ENCODE measurements at places on chromosomes 6 and 20.

- peak; percentile 12 for DNase-seq
Measured at GRCh38 chr20:20360464-20360863, 7.4 kb upstream of the INSM1 start.

DNA sequence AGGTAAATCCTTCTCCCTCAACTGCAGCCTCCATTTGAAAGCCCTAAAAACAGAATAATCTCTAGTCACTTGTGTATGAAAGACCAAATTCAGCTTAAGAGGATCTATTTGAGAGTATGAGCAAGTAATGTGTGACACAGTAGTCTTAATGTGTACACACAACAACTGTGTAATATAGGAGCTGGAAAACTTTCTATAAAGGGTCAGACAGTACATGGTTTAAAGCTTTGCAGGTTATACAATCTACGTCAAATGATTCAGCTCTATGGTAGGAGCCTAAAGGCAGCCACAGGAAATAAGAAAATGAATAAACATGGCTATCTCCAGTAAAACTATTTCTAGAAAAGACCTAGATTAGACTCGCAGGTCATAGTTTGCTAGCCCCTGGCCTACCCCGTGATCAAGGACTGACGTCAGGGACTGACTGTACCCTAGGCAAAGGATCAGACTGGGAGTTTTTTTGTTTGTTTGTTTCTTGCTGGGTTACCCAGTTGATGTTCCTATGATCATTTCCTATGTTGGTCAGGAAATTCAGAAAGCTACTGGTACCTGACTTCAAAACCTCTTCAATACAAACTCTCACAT, 39.7 kb downstream of the BTBD9 start:
- DNase-seq = no peak

DNA sequence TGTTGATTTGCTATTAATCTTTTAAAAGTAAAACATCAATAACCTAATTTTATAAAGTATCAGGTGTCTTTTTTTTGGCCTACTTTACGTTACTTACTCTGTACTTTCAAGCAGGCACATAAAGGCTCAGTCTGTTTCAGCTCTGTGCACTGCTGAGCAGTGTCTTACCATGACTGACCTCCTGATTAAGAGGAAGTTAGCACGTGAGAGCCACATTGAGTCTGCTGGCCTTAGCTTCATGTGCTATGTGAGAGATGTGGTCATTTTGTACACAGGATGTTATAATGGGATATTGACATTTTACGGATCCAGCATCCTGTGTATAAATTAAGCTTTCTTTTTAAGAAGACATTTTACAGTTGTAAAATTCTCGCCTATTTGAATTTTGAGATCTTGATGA, 31.9 kb downstream of the ARID1B start:
- DNase-seq = peak; percentile 5

DNA sequence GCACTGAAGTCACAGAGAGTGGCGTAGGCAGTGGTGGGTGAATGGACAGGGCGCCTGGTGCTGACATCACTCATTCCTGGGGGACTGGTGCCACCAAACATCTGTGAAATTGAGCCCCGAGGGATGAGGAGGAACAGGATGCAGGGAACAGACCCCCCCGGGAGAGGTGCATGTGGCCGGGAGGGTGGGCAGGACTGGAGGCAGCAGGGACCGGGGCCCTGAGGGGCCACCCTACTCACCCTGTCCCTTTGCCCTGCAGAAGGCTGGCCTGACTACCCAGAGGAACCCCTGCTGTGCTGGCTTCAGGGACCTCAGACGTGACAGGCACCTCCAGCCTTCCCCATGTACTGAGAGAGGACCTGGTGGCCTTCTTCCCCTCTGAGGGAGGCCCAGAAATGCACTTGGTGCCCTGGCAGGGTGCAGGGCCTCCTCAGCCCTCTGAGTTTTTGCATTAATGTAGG, 25.1 kb downstream of the SYNDIG1 start:
- DNase-seq = no peak

DNA sequence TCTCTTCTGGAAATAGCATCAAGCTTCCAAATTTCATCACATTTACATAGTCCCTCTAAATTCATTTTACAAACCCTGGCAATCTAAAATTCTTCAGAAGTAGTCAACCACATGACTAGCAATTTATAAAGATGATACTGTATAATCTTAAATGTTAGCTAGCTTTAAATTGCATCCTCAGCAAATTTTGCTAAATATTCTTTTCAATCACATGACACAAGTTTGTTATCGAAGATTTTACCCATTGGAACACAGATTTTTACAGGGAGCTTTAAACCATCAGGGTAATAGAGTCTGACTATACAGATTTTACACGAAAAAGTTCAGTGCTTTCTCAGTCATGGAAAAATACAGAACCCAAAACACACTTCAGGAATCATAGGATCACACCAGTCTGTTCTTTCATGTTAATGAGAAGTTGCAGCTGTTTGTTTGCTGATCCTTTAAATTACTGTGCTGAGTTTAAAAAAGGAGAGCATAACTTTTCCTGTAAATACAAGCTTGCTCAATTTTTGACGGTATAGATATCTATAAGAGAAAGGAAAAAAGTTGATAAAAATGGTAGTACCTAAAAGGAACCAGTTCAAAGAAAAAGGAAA, 445.8 kb upstream of the ADGRB3 start:
- no peak for DNase-seq

DNA sequence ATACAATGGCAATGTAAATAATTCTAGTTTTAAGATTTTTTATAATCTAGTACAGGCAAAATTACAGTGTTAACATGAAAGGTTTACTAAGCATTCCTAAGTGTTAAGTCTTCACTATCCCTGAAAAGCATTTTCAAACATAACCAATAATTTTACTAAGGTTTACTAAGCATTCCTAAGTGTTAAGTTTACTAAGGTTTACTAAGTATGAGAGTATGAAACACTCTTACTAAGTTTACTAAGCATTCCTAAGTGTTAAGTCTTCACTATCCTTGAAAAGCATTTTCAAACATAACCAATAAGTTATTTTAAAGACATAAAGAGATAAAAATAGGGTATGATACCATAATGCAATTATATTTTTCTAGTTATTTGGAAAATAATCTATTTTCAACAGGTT, 82.6 kb downstream of the PRSS35 start:
- no peak for DNase-seq

Data from CMK (cell line).